ENCODE measurements at places on chromosomes 2 and 18. TPM values are rescaled to one million over a fixed set of nuclear protein-coding genes. Genes with fewer than 3 reads are reported as not detected.

The ZRANB3 gene
- 5.8 TPM for total RNA-seq

GRCh38 chr18:24209558-24209957, 70.7 kb downstream of the CABYR start:
- DNase-seq = no peak

The BMP10 gene
- not detected for total RNA-seq

The LRATD1 gene
- 1.2 TPM for total RNA-seq

GRCh38 chr2:160574468-160575140, 81.0 kb upstream of the RBMS1 start:
- peak; percentile 93 for DNase-seq

DNA sequence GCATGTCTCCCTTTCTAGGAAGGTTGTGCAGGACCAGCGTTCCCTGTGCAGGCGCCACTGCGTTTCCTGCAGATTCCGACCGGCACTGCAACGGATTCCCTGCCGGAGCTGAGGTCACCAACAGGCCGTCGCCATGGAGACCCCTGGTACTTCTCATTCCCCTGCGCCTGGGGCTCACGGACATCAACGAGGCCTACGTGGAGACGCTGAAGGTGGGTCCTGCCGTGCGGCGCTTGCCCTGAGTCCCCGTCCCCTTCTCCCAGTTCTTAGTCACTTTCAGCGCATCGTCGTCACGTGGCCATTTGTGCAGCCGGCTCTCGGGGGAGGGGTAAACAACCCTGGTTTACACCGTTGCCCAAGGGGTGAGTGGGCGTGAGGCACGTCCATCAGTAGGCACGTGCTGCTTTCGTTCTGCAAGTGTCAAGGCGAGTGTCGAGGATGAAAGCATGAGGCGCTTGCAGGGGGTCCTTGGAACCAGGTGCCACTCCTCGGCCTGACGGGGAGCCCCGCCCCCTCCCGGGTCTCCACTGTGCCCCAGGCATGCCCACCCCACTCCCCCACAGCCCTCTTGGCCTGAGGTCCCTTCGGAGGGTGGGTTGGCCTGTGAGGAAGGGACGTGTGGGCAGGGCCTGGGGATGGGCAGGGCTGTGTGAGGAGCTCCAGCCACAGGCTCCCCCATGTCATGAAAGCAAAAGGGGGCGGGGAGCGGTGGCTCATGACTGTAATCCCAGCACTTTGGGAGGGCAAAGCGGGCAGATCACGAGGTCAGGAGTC, 19.8 kb downstream of the DTYMK start:
- no peak for DNase-seq

The TWIST2 gene
- 467 TPM for total RNA-seq

The GPR39 gene
- total RNA-seq = 3.8 TPM

DNA sequence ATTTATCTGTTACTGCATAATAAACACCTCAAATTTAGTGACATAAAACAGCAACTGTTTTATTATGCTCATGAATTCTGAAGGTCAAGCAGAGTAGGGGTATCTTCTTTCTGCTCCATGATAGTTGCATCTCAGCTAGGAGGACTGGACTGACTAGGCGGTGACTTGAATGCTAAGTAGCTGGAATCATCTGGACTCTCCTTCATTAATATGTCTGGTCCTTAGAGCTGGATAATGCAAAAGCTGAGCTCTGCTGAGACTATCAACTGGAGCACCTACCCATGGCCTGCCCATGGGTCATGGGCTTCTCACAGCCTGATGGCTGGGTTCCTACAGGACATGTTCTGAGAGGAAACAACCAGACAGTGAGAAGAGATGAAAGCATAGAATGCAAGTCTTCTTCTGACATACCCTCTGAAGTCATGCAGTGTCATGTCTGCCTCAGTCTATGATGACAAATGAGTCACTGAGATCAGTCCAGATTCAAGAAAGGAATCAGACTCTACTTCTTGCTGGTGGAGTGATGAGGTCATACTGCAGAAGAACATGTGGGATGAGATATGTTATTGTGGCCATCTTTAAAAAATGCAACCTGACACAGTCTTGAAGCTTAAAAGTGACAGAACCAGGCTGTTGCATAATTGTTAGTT, 174.2 kb upstream of the OSR1 start:
- DNase-seq = peak; percentile 66

GRCh38 chr18:76619621-76620315, 124.7 kb upstream of the ZNF516 start:
- no peak for DNase-seq

- DNase-seq = no peak
These were observed 93.8 kb downstream of the MBD2 start for GRCh38 chr18:54130631-54131030.

- no peak for DNase-seq
These were observed 145.2 kb downstream of the EPHA4 start for GRCh38 chr2:221426929-221427328.

The NOSTRIN gene
- total RNA-seq = not detected

GRCh38 chr18:63837590-63837989, 49.9 kb upstream of the SERPINB2 start:
- DNase-seq = no peak

- DNase-seq = no peak
These were observed 135.4 kb downstream of the NBAS start for GRCh38 chr2:15425712-15426111.

DNA sequence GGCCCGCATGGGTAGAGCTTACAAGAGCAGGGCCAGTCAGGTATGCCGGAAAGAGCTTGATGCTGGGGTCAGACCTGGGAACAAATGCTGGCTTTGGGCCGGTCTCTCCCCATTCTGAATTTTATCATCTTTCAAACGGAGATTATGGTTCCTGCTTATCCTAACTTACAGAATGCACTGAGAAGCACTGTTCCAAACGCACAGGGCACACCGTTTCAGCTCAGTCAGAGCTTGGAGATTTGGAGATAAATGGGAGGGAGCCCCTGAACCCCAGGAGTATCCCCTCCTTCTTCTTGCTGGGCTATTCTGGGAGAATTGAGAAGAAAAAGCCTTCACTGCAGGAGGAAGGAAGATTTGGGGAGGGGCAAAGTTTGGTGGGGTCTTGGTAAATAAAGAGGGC, 169.4 kb downstream of the DDX1 start:
- no peak for DNase-seq

The SETBP1 gene
- 5.2 TPM for total RNA-seq

The VWA3B gene
- not detected for total RNA-seq

The FHL2 gene
- 404 TPM for total RNA-seq

DNA sequence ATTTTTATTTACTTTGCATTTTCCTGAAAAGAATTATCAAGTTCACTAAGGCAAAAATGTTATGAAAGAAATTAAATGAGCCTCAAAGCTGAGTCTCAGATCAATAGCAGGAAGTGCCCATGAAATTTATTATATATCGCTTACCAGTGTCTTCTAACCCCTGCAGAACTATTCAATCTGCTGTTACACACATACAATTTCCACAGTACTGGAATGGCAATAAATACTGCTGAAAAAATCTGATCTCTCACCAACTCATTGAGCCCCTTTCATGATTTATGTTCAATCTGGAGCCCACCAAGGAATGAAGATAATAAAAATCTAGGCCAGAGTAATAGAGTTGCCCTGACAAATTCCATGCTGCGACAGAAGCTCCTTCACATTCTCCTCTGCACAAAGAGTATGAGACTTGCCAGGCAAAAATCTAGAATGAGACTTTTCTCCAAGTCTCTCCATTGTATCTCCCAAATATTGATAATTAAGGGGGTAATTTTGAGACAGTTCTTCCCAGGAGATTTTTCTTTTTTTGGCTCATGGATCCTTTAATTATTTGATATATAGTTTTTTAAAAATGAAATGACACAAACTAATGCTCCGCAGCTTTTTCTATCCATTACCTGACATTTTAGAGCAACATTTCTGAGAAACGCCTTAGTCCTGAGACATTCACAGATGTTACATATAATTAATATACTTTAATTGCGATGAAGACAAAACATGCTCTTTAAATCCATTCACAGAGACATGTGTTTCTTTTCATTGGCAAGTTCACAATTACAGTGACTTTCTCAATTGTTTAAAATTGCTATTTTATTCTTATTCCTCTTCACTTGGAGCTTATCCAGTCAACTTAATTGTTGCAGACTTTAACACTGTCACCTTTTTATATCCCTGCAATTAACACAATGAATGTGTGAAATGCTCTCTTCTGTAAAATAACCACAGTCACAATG, 1020.4 kb downstream of the CBLN2 start:
- DNase-seq = no peak

GRCh38 chr2:11477994-11478393, 12.0 kb upstream of the E2F6 start:
- peak; percentile 89 for DNase-seq

GRCh38 chr2:103902347-103902746, 951.6 kb upstream of the POU3F3 start:
- DNase-seq = no peak

The PARD6G gene
- 0.22 TPM for total RNA-seq

DNA sequence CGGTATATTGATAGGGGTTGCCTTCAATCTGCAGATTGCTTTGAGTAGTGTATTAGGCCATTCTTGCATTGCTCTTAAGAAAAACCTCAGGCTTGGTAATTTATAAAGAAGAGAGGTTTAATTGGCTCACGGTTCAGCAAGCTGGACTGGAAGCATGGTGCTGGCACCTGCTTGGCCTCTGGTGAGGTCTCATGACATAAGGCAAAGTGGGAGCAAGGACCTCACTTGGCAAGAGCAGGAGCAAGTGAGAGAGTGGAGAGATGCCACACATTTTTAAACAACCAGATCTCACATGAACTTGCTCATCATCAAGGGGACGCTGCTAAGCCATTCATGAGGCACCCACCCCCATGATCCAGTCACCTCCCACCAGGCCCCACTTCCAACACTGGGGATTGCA, 4.9 kb downstream of the MAP3K2 start:
- no peak for DNase-seq

- DNase-seq = peak; percentile 26
These were observed 31.9 kb downstream of the PRKRA start for GRCh38 chr2:178419123-178419522.

DNA sequence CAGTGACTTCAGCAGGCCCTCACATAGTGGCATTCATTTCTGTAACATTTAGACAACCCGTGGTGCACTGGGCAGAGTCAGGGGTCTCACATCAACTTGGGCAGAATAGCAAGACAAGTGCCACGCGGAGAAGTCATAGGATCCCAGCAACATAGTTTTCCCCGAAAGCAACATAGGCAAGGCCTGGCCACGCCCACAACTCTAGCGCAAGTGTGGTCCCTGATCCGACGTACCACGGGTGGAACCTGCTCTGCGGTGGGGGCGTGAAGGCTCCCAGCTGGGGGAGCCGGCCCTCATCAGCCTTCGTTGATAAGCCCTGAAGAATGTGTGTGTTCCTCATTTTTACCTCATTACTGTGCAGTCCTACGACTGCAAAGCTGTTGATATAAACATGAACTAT, 261.2 kb downstream of the EIPR1 start:
- no peak for DNase-seq

GRCh38 chr18:13374096-13374467, 155.5 kb downstream of the LDLRAD4 start:
- no peak for DNase-seq

The SMAD7 gene
- 51.7 TPM for total RNA-seq

DNA sequence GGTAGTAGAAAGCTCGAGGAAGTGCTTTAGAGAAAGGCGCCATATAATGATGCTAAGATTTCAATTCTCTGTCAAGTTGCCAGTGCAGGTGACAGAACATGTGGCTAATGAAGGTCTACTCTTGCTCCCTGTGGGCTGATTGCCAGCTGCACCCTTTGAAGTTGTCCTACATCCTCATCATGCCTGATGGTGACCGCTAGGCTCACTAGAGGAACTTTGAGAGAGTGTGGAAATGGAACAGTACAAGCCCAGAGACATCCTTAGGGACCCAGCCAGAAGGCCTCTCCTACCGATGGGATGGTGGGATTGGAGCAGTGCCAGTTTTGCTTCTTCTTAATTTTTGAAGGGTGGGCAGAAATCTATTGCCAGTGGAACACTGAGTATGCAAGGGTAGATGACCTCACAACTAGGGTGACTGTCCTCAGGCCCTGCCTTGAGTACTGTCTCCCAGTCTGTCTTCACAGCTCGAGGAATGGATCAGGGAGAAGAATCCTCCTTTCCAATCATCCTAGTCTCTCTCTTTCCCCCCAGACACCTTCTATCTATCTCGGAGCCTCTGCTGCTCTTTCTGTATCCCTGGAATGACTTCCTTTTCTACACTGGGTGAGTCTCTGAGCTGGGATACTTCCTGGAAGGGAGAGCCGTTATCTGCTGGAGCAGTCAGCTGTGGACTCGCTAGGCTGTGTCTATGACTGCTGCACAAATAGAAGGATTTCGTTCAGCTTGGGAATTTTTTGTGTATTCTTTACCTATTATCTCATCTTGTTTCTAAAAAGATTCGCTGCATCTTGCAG, 33.5 kb downstream of the LGALSL start:
- DNase-seq = no peak

The CRYBA2 gene
- not detected for total RNA-seq

DNA sequence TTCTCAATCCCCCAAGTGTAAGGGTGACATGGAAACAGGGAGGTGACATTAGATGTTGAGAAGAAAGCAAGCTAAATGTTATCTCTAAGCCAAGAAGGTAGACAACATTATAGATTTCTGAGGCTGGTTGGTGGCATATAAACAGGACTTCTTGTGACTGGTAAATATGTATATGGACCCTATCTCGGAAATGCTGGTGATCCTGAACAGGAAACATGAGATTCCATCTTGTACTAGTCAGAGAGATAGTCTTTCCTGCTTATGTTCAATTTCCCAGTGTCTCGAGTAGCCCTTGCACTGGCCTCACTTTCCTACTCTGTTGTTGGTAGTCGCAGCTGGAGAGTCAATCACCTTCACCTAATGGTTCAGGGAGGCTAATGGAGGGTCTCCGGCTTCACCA, 26.8 kb downstream of the MOGAT1 start:
- no peak for DNase-seq

- DNase-seq = peak; percentile 91
These were observed 57.4 kb upstream of the EPHA4 start for GRCh38 chr2:221629468-221629867.

The PJVK gene
- 0.97 TPM for total RNA-seq

GRCh38 chr2:224786848-224787247, 70.7 kb upstream of the CCDC195 start:
- DNase-seq = no peak

The ECEL1 gene
- 0.54 TPM for total RNA-seq
